ENCODE measurements at places on chromosomes 5 and 9. TPM values are rescaled to one million over a fixed set of nuclear protein-coding genes. Genes with fewer than 3 reads are reported as not detected.

DNA sequence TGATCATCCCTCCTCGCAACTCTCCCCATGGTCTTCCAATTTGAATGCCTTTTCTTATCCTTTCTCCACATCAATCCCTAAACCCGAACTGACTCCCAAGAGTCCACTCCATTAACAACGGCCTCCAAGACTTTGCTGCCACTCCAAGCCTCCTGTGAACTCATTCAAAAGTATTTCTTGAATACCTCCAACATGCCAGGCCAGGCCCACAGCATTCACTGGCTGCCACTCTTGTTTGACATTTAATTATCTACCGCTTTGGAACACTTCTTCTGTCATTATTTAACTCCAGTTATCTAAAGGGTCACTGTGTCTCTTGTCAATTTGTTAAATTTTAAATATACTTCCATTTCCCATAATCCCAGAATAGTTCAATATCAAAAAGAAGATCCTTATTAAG is 378.9 kb downstream of the EFNA5 start:
- no peak for DNase-seq

AJM1 gene
- total RNA-seq, result 2.0 TPM

DNA sequence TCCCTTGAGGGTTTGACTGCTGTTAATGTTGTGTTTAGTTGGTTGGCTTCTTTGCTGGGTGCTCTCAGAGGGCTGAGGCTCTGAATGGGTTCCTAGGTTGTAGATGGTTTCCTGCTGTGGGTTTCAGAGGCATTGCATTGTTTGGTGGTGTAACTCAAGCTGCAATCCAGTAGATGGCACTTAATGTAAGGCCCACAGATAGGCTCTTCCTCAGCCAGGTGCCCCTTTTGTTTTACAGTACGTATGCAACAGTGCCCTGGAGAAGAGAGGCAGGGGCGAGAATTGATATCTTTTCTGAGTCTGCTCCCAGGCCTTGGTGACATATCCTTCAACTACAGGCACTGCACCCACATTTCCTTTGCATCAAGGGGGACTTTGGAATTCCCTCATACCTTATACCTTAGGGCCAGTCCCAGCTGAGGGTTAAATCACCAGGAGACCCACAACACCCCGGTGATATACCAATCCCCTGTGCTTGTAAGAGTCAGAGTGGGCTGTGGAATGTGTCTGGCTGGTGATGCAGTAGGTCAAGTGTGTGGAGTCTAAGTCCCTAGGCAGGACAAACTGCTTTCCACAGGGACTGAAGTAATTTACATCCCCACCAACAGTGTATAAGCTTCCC is 7.0 kb upstream of the UGT3A2 start:
- peak; percentile 26 for DNase-seq

- DNase-seq, result no peak
Measured at GRCh38 chr9:27505744-27506161, 18.3 kb upstream of the IFNK start.

SPINK13 gene
- total RNA-seq, result not detected

ZNF366 gene
- total RNA-seq, result 0.20 TPM

- DNase-seq, result no peak
Measured at GRCh38 chr5:16934677-16935153, 1.4 kb downstream of the MYO10 start.

- no peak for DNase-seq
Measured at GRCh38 chr5:94855543-94855942, 237.1 kb downstream of the SLF1 start.

GRCh38 chr5:176921714-176922113 is 22.6 kb upstream of the HK3 start:
- no peak for DNase-seq

FOXI1 gene
- total RNA-seq, result not detected

- DNase-seq, result no peak
Measured at GRCh38 chr5:99037668-99038067, 108.9 kb upstream of the CHD1 start.

- DNase-seq, result no peak
Measured at GRCh38 chr5:5523066-5523505, 100.6 kb downstream of the ICE1 start.

GRCh38 chr5:141172381-141173204 is at the start of gene PCDHB7:
Gene PCDHB7, plus strand, starts transcription at chr5:141172644. Its CDS starts 192 bp downstream, at chr5:141172836.
- no peak for DNase-seq

MZB1 gene
- total RNA-seq, result not detected

LIX1 gene
- 4.7 TPM for total RNA-seq

SLC34A1 gene
- total RNA-seq, result not detected

KIF4B gene
- total RNA-seq, result not detected

DNA sequence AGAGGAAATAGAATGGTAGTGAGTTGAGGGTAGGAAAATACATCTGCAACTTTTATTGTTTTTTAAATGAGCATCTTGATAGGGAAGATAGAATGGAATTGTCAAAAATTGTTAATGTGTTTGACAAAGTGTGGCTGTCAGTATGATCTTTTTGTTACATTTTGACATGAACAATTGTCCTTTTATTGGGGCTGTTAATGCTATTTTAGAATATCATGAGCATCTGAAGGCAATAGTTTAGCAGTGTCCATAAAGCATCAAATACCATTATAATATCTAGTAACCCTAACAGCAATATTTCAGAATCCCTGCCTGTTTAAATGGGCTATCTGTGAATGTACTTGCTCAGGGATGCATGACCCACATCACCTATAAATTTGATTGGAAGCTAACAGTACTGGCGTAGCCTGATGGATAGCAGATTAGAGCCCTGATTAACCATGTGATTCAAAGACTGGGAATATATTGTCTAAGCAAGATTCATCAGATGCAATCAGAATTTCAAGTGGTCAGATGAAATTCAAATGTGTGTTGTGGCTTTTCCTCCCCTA is 37.8 kb downstream of the TLE4 start:
- DNase-seq, result no peak

DNA sequence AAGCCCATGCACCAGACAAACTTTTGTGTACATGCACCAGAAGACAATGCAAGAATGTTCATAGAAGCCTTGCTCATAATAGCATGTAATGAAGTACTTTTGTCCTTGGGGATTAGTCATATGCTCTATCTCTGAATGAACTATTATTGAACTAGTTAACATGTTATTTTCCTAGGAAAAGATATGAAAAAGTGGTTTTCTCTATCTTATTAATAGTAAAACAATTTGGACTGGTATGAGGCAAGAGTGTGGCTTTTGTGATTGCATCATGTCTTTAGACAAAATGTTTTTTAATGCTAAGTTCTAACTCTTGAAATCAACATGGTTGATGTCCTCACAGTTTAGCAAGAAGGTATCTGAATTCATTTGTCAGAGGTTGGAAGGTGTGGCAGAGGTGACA is 55.7 kb upstream of the SPDL1 start:
- DNase-seq, result no peak

- DNase-seq, result no peak
Measured at GRCh38 chr5:158747816-158748432, 351.8 kb downstream of the EBF1 start.

DNA sequence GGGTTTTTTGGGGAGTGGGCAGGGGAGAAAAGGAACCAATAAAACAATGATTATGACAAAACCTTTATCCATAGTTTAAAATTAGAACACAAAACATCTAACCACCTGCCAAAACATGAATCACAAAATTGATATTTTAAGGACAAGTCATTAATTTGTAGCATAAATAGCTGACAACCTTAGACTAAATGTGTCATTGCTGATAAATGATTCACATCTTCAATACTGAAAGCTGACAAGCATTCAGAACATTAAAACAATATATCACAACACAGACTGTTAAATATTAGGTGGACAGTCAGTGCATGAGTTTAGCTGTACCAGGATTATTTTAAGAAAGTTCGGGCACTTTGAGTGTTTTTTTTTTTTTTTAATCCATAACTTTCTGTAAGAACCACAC is 71.5 kb downstream of the NR3C1 start:
- DNase-seq, result no peak

CRB2 gene
- total RNA-seq, result 5.6 TPM

DNA sequence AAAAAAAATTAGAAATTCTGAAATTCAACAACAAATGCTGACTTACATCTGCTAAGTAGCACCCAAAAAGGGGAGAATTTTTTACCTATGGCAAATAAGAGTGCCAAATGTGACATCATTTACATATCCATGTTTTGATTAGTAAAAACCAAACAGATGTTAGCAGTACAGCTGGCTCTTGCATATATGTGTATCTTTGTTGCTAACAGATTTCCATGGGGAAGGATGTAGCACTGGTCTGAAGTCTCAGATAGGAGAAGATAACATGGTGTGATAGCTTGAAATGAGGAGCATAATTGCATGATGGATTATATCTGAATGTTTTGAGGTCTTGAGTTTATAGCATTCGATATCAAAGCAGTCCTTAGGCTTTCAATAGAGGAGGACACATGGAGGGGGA is 17.5 kb downstream of the PIK3R1 start:
- no peak for DNase-seq

GRCh38 chr9:71937898-71938297 is 26.5 kb downstream of the C9orf85 start:
- DNase-seq, result no peak

CARD6 gene
- total RNA-seq, result 4.5 TPM

GRCh38 chr5:149796836-149797235 is 66.7 kb downstream of the PPARGC1B start:
- no peak for DNase-seq

DND1 gene
- 1.3 TPM for total RNA-seq

GRCh38 chr5:133775584-133776304 is 163.4 kb upstream of the FSTL4 start:
- DNase-seq, result no peak

GRCh38 chr5:151899399-151899798 is 25.3 kb downstream of the GLRA1 start:
- DNase-seq, result no peak

- peak; percentile 82 for DNase-seq
Measured at GRCh38 chr9:93098236-93098946, 2.4 kb downstream of the CARD19 start.

GRCh38 chr5:61599370-61600122 is 267.5 kb downstream of the ZSWIM6 start:
- peak; percentile 47 for DNase-seq

DNA sequence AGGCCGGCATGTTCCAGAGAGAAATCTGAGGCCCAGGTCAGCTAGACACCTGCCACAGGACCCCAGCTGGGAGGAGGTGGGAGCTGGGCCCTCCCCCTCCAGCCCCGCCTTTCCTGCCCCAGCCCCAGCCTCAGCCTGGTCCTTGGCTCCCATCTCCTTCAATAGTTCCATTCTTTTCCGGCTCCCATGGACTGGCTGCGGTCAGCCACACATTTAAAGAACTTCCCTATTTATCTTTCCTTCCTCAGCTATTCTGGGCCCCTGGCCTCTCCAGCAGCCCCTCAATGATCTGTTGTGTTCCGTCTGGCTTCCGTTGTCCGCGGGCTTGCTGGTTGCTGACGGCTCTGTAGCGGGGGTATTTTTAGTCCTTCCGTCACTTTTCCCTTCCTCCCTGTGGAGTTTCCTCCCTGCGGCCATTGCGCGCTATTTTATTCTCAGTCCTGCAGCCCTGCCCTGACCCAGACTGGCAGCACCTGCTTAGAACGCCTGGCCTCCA is 73.8 kb downstream of the AMBP start:
- no peak for DNase-seq

DNA sequence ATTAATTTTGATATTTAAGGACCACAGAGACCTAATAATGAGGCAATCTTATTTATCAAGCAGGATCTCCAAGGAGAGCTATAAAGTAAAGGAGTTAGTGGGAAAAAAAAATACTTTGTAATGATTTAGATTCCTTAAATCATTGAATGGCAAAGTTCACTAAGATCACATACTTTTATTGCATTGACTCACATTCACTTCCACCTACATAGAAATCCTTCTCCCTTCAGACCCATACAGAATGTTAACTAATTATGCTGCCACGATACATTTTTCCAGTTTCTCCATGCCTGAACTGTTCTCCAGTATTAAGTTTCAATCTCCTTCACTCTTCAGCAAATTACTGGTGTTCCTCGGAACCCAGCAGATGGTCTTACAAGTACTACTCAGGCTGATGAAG is 388.7 kb downstream of the EFNA5 start:
- no peak for DNase-seq

DNA sequence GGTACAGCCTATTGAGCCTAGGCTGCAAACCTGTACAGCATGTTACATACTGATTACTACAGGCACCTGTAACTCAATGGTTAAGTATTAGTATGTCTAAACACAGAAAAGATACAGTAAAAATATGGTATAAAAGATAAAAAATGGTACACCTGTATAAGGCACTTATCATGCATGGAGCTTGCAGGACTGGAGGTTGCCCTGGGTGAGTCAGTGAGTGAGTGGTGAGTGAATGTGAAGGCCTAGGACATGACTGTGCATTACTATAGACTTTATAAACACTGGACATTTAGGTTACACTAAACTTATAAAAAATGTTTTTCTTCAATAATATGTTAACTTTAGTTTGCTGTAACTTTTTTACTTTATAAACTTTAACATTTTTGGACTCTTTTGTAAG is 171.3 kb downstream of the SLC28A3 start:
- no peak for DNase-seq

DOCK2 gene
- total RNA-seq, result 0.60 TPM

GEMIN5 gene
- 16.5 TPM for total RNA-seq

- no peak for DNase-seq
Measured at GRCh38 chr9:87950296-87950695, 24.0 kb downstream of the CDK20 start.

FBN2 gene
- 108 TPM for total RNA-seq

- DNase-seq, result peak; percentile 22
Measured at GRCh38 chr5:169801324-169801777, 164.3 kb downstream of the DOCK2 start.

- DNase-seq, result no peak
Measured at GRCh38 chr5:135662061-135662481, 83.3 kb upstream of the CXCL14 start.

DNA sequence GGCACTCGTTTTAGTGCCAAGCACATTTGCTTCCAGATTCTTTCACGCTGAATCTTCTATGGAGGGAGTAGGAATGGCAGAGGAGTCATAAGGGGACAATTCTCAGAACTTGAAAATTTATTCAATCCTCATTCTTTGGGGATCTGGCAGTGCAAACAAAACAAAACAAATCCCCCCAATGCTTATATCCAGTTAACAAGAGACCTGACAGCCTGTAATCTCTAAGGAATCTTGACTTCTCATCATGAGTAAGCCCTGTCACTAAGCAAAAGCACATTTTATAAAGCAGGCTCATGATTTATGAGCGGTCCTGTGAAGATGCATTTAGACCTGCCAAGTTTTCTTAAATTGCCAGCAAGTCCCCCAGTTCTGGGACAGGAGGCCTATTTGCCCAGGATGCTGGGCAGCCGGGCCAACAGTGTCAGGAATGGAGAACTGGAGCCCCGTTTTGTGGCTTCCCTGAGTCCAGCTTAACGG is 513.9 kb downstream of the CTNND2 start:
- no peak for DNase-seq

SLC23A1 gene
- 19.6 TPM for total RNA-seq
